ENCODE measurements at places on chromosomes 11 and 22. TPM values are rescaled to one million over a fixed set of nuclear protein-coding genes. Genes with fewer than 3 reads are reported as not detected.

ACTN3 gene
- not detected for total RNA-seq

C11orf16 gene
- not detected for total RNA-seq

NXPE4 gene
- not detected for total RNA-seq

MFNG gene
- 22.1 TPM for total RNA-seq

NCF4 gene
- total RNA-seq, result 0.54 TPM
